ENCODE measurements at places on chromosomes 4 and X.

GRCh38 chrX:136207546-136207945 is 43.7 kb downstream of the MAP7D3 start:
- no peak for DNase-seq

DNA sequence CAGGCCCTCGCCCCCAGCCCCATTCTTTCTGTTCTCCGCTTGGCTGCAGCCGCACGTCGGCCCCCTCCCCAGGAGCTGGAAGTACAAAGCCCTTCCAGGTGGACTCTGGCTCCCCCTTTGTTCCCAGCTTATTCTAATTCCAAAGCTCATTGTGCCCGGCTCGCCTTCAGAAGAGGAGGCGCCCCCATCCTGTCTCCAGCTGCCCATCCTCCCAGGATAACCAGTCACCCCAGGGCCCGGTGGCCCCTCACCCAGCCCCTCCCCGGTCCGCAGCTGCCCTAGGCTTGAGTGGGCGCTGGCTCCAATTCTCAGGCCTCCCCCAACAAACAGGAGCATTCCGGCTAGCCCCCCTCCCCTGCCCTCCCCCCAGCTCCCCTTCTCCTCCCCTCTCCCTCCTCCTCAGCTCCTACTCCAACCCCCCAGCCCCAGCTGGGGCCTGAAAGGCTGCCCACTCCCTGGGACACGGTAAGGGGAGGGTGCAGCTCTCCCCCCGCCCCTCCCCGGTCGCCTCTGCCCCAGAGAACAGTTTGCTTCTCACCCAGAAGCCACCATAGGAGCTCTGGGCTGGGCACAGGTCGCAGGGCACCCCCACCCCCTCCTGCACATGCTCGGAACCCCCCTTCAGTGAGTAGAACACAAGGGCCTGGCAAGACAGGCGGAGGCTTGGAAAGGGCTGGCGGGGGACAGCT is 3.1 kb upstream of the SLC6A8 start:
- DNase-seq, result no peak

DNA sequence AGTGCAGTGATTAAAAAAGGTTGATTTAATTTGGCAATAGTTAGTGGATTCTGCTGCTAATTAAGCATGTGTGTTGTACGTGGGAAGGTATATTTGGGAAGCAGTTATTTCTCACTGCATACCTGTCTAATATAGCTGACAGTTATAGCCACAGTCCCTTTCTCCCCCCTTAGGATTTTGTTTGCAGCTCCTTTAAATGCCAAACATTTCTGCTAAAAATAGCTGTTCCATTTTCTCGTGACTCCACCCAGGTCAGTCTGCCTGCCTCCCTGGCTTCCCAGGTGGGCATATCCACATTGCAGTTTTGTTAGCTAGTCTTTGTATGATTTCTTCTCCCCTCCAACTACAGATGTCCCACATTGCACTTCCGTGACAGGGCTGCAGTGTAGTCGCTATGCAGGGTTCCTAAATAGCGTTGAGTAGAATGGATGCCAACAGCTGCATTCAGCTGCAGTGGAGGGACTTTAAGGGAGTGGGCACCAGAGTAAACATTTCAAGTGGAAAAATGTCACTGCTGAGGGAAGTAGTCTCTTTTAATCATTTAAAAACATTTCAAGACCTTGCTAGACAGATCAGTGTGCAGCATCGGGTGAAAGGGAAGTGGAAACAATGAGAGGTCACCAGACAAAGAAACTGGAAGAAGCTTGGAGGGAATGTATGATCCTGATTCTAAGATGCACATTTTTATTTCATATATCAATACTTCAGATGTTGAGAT is 326.3 kb downstream of the RAPGEF2 start:
- no peak for DNase-seq

GRCh38 chr4:56655209-56655626 is 25.9 kb downstream of the HOPX start:
- peak; percentile 51 for DNase-seq

GRCh38 chr4:125639182-125639621 is 324.4 kb downstream of the FAT4 start:
- DNase-seq, result no peak

DNA sequence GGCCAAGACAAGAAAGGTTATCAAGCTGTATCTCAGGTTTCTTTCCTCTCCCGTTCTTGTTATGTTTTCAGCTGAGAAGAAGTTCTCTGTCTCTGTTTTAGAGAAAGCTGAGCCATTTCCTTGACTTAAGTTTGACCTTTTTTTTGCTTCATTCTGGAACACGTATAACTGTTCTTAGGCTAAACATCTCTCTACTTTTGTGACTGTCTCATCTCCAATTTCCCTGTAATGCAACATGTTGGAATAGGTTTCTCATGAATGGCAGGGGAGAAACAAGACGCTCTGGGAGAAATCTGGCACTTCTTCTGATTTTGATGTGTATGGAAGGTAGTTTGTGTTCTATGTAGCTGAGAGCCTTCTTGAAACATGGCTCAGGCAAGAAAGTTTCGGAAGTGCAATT is 36.2 kb upstream of the SFRP2 start:
- DNase-seq, result no peak

DNA sequence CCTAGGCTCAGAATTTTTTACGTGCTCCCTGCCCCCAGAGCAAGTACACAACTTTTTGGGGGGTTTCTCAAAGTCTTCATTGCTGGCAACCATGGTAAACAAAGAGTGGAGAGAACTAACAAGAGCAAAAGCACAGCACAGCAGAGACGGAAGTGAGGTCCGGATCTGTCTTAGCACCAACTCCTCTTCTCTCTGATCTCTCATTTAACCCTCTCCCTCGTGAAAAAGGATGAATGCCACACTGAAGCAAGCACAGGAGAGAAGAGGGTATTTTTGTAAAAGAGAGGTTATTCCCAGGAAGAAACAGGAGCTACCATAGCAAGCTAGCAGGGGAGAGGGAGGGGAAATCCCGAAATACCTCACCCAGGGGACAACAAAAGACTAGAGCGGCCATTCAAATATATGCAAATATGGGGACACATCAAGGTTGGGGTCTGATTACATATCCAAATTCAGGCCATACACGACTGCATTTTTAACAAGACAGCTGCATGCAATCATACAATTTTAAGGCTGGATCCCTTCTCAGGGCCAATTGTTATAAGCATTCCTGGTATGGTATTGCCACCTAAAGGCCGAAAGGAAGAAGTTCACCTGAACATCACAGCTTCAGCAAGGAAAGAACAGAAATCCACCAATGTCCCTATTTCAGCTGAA is 46.6 kb downstream of the CD40LG start:
- DNase-seq, result peak; percentile 36

DNA sequence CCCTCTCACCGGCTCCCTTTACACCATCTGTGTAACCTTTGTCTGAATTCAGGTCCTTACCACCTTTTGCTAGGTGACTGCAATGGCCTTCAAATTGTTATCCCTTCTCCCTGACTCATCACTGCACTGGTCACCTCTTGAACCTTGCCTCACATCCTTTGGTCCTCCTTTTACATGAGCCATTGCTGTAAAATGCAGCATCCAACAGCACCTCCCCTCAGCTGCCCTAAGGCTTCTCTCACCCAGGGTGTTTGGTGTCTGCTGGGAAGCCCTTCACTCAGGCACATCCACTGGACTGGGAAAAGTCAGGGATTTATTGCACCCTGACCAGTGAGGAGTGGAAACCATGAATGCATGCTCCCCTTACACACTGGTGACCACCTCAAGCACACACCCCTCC is 192.5 kb upstream of the GATB start:
- DNase-seq, result no peak

DNA sequence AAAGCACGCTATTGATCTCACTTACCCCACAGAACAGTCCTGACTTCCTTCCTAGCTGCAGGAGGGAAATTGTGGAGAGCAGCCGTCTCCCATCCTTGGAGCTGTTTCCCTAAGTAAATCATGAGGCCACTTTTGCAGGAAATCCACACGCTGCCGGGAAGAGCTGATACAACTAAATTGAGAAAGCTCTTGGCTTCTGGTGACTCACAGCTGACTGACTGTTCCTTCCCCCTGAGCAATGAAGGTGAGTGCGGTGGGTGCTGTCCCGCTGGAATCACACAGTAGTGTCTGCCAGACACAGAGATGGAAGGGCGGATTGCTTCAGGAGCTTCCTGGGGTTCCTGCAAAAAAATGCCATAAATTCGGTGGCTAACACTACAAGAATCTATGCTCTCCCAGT is 268.9 kb downstream of the ASMT start:
- DNase-seq, result no peak

- no peak for DNase-seq
Measured at GRCh38 chr4:101211146-101211553, 136.2 kb downstream of the PPP3CA start.

GRCh38 chr4:140296335-140297220 is 76.9 kb upstream of the SCOC start:
- no peak for DNase-seq

Measured in germinal center (tissue), 1 donor.